ENCODE measurements at places on chromosomes 5 and 9.

- no peak for DNase-seq
Observed at GRCh38 chr5:41686191-41686590, 175.8 kb upstream of the PLCXD3 start.

DNA sequence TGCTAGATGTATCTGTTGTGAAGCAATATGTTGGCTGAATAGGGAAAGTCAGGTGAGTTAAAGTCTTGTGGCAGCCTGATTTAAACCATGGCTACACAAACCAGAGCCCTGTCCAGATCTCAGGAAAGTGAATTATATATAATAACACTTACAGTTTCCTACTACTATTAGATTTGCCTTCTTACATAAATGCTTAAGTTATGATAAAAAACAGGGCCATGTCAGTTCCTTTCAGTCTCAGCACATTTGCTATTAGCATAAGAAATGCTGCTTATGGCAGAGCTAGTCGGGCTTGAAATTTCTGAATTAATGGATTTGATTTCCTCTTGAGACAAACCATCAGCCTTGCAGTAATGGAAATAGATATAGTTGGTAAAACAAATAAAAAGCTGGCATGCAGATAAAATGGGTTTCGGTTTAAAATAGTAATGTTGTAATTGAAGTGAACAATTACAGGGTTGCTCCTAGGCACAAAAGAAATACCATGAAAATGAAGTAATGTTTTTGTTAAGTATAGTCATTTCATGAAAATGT, 664.2 kb upstream of the ZNF608 start:
- no peak for DNase-seq

GRCh38 chr9:91483189-91483691, 59.6 kb upstream of the NFIL3 start:
- DNase-seq = no peak

DNA sequence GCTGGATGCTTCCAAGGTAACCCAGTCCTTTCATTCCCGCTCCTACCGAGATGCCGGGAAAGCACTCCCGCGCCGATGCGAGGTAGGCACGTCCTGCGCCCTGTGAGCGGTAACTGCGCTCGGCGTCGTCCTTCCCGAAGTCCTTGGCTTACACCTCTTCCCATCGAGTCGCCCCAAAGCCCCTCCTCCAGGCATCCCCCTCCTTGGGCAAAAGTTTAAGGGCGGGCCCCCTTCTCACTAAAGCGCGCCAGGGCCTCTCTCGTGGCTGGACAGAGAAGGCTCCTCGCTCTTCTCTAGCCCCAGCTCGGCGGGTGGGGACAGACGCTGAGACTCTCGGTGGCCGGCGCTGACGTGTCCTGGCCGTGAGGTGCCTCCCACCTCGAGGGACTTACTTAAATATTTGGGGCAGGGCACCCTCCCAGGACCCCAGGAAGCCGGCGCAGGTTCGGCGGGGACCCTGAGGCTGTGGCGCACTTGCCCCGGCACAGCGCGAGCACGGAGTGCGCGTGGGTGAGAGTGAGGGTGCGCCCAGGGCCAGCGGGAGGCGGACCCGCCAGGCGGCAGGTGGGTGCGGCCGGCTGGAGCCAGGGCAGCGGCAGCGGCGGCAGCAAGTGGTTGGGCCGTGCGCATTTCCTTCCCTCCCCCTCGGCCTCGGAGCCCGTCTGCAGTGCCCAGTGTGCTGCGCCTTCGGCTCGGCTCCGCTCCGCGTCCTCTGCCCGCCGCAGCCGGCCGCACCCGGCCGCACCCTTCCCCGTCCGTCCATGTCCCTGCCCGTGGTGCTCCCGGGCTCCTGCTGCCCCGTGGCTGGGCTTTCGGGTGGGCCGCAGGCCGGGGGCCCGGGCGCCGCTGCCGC, at the start of gene ENTREP1:
Gene ENTREP1, plus strand, starts transcription at position 667 of the 853 bp plus-strand sequence. Its CDS starts 95 bp downstream, at position 762.
- no peak for DNase-seq

- DNase-seq = no peak
Observed at GRCh38 chr5:80254767-80255430, 949 bp downstream of the SERINC5 start.

GRCh38 chr5:104345222-104346016, 782.8 kb upstream of the NUDT12 start:
- DNase-seq = no peak

DNA sequence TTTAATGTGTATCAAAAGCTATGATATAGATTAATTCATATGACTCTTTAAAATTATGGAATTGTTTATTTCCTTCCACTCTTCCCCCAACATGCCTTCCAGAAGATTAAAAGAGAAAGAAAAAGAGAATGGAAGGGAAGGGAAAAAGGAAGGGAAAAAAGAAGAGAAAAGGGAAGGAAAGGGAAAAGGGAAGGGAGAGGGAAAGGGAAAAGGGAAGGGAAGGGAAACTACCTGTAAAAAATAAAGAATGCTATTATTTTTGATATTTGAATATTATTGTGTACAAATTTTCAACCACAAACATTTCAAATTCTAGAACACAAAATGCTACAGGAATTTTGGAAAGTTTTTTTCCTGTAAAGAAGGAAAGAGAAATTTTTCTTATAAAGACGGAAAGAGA, 281.7 kb downstream of the SLCO4C1 start:
- no peak for DNase-seq

- no peak for DNase-seq
Observed at GRCh38 chr9:137275203-137275587, 2.3 kb upstream of the TOR4A start.

GRCh38 chr5:12242950-12243888, 339.0 kb upstream of the CTNND2 start:
- DNase-seq = no peak

GRCh38 chr5:128527077-128527476, 11.0 kb downstream of the FBN2 start:
- DNase-seq = no peak

DNA sequence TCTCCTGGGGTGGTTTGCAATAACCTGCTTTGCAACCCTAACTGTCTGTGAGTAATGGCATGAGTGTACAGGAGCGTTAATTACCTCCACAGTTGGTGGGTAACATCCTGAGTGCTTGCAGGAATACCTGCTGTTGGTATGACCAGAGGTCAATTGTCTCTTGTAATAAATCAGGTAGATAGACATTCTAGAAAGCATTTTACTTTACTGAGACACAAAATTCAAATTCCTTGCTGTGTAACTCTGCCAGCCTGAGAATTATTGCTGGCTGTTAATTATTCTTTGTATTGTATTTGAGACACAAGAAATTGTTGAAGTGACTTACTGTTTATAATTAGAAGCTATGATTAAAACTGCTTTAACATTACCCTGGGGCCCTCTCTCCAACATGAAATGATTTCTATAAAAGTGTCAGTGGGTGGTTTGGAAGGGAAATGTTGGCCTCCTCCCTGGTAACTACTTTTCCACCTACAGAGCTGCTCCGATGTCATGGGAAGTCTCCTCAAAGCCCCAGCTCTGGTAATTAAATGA, 150.8 kb upstream of the ADCY2 start:
- no peak for DNase-seq

GRCh38 chr5:127820910-127821553, 117.8 kb downstream of the CCDC192 start:
- no peak for DNase-seq

GRCh38 chr9:129381481-129381957, 203.5 kb upstream of the IER5L start:
- no peak for DNase-seq

- no peak for DNase-seq
Observed at GRCh38 chr5:95836544-95836943, 14.0 kb upstream of the GLRX start.

GRCh38 chr5:132010989-132011621, 353 bp downstream of the ACSL6 start:
- no peak for DNase-seq

DNA sequence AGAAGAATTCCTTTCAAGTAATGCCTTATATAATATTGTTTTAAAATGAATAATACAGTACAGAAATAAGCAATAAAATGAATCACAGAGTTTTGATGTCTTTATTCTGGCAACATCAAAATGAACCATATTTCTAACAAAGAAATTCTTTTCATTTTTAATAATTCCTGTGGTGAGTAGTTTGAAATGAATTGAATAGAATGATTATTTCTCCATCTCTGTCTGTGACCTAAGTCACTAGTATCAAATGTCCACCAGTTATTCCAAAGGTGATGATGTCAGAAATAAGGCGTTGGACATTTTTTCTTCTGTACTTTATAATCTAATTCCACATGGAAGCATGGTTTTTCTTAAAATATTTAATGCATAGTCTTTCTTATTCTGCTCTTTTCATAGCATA, 106.2 kb downstream of the ADAMTSL1 start:
- DNase-seq = no peak

- DNase-seq = no peak
Observed at GRCh38 chr5:171363846-171364245, 23.8 kb upstream of the NPM1 start.

DNA sequence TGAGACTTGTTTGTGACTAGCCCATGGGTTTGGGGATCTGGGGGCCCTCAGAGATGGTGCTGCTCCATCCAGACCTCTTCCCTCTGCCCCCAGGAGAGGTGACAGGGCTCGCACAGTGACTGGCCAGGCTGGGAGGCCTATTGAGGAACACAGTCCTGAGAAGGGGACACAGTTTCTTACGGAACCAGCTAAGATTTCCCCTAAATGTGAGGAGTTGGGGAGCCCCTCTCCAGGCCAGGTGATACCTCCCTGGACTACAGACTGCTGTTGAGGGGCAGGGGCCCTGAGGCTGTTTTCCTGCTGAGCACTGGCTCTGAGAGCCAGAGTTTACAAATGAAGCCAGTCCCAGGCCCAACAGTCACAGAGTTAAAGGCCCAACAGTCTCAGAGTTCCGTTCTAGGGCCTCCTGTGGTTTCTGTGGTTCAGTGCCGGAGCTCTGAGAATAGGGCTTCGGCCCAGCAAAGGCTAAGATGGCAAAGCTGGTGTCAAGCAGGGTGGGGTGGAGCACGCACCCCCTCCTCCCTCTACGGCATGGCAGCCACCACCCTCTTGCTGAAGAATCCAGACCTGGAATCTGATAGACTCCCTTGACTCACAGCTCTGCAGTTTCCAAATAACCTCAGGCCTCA, 1.1 kb upstream of the SEMA4D start:
- no peak for DNase-seq

DNA sequence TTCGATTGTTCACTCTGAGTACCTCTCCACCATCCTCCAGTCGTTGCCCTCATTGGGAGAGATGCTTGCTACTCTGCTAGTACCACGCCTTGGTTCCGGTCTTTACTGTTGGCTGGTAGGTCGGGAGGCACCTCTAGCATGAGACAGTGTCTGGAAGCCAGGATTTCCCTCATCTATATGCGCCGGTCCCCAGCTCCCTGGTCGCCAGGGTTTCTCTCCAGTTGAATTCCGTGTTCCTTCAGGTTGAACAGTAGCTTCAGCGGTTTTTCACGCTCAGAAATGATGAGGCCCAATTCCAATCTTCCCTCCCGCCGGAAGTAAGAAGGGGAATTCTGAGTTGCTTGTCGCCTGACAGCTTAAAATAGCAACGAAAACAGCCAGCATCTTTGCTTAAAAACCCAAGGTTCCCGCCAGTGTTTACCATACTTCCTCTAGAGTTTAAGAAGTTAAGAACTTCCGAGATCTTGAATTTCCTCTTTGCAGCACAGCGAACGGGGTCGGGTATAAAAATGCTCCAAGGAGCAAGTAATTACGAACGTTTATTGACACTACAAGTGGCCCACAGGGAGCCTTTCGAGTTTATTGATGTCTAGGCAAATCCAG, 1.3 kb upstream of the ST8SIA4 start:
- no peak for DNase-seq

- DNase-seq = no peak
Observed at GRCh38 chr9:98864281-98865174, 57.1 kb downstream of the GALNT12 start.

GRCh38 chr5:166724284-166724683, 1567.2 kb upstream of the WWC1 start:
- DNase-seq = no peak

- no peak for DNase-seq
Observed at GRCh38 chr5:68396722-68397121, 181.2 kb downstream of the PIK3R1 start.

DNA sequence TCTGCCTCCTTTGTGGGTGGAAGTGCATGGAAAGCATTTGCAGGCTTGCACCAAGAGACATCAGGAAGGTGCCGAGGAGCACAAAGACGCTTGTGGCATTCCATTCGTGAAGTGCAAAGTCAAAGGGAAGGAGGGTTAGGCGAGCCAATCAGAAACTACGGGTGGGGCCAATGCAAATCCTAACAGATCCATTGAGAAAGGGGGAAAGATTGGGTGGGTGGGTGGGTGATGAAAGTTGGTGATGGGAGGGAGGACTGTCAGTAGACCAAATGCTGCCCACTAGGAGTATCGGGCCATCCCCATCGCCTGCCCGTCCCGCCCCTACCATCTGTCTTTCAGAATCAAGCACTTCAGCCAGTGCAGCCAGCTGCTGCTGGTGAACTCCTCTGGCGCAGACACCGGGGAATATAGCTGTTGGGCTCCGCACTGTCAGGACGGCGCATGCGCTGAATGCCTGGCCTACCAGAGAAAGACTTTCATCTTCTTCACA, 17.1 kb upstream of the ANXA6 start:
- DNase-seq = no peak

DNA sequence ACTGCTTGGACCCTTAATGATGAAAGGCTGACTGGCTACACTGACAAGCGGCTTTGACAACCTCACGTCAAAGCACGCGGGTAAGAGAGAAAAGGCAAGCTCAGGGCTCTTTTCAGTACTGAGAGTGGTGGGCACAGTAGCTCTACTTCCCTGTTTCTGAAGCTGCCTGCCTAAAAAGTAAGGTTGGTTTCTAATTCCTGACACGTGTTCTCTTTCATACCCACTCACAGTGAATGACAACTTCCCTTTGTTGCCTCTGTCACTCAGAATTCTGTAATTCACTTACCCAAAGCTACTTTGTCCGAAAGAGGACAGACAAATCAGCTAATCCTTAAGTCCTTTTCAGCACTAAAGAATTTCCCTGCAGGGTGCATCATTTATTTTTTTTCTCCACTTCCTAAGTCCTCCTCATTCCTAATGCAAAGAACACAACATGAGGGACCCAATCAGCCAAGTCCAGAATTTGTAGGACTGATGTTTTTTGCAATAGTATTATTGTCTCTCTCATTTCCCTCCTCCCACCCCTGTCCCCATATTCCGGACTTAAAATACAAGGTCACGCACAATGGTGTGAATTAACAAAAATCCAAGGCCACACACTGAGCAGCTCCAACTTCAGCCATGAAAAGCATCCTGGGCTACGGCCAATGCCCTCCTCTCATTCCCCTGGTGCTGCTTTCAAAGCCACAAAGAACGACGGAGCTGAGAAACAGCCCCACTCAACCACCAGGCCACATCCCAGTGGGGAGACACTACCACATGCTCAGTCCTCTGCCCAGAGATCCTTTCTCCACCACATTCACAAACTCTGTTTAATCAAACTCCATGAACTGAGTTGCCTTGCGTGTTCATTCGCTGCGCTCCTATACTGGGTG, 221.0 kb downstream of the TSSK1B start:
- DNase-seq = no peak

GRCh38 chr9:134947265-134947955, 29.7 kb upstream of the FCN1 start:
- DNase-seq = no peak
